PC-3 (cell line): ENCODE measurements at places on chromosomes 12 and 14. TPM values are rescaled to one million over a fixed set of nuclear protein-coding genes. Genes with fewer than 3 reads are reported as not detected.

GRCh38 chr14:100152091-100152490 is 7.4 kb downstream of the DEGS2 start:
- DNase-seq: no peak

DNA sequence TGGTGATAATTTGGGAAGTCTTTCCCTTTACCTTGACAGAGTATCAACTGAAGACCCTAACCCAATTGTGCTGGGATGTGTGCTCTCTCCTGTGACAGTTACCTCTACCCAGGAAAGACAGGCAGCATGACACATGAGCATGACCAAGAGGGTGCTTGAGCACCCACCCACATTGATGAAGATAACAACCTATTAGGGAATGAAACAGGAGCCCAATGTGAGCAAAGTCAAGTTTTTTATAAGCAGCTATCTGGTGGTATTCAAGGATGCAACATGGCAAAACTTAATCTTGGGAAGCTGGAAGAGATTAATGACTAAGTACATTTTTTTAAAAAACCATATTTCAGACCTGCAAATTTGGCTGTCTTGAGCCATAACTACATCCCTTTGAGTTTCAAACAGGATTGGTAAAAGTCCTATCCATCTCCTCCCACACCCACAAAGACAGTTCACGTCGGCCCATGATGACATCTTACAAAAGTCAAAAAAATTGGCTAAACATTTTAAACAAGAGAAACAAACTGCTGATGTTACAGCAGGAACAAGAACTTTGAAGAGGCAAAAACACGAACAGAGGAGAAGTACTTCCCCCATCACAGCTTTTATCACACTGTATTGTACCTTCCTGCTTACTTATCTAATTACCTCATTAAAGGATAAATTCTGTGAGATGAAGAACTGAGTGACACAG is 60.3 kb downstream of the MED13L start:
- DNase-seq: no peak

DNA sequence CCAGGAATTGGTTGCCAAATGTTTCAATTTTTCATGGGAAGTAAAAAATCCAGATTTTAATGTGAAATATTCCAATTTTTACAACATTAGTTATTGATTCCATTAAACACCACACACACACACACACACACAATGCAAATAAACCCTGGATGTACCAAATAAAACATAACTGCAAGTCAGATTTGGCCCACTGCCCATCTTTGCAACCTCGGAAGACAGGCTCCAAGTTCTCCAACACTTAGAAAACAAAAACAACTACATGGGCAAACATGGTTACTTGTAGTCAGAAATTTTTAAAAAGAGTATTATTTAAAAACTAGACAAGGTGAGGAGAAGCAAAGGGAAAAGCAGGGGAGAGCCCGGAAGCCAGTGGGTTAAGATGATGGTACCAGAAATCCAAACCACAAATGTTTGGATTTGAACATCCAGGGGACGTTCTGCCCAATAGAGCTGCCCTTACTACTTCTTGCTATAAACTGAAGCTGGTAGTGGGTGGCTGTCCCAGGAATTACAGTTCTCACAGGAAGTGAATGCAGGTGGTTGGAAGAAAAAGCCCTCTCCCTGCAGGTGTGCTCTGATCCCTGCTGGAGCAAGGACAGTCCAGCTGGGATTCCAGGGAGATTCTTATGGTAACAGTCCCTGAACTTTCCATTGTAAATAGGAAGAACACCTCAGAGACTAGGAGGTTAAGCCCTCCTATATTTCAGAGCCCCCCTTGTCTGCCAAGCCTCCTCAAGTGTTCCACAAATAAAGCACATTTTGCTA is 111.7 kb downstream of the SLC25A21 start:
- no peak for DNase-seq

GRCh38 chr14:77278461-77279230 is 7.6 kb upstream of the NGB start:
- no peak for DNase-seq

Gene SLC39A5
- 0.18 TPM in 1 of 2 replicates, not detected in the other for total RNA-seq

Gene MIPOL1
- 14.2 and 22.5 TPM in 2 replicates for total RNA-seq

Gene MYH6
- total RNA-seq: not detected in 2 replicates

Gene RTL1
- total RNA-seq: not detected in 2 replicates

Gene CYP27B1
- total RNA-seq: 8.1 and 8.6 TPM in 2 replicates
